ENCODE measurements at places on chromosomes 2 and 18.

DNA sequence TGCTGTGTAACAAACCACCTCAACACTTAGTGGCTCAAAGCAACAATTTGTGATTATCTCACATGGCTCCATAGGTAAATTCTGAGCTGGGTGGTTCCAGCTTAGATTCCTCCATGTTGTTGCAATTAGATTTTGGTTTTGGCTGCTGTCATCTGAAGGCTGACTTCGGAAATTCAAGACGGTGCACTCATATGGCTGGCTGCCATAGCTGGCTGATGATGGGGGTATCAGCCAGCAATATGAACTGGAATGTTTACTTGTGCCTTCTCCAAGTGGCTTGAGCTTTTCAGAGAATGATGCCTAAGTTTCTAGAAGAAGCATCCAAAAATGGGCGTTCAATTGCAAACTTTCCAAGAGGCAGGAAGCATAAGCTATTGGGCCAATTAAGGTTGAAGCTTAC lies 213.1 kb downstream of the GCA start:
- no peak for DNase-seq

DNA sequence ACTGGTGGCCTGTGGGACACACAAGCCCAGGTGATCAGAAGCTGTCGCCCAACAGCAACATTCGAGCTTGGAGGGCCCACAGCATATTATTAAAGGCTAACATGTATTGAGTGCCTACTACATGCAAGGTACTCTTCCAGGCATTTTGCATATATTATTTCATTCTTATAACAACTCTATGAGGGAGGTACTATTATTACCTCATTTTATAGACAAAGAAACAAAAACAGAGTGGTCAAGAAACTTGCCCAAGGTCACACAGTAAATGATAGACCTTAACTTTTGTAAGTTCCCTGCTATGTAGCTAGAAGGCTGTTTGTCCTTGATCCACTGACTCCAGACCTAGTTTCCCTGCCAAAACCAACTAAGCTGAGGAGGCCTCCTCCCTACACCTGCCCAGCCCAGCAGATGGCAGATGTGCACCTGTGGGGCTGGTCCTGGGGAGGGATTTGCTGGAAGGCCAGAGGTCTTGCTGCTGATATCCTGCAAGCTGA lies 35.7 kb downstream of the KANSL3 start:
- no peak for DNase-seq

DNA sequence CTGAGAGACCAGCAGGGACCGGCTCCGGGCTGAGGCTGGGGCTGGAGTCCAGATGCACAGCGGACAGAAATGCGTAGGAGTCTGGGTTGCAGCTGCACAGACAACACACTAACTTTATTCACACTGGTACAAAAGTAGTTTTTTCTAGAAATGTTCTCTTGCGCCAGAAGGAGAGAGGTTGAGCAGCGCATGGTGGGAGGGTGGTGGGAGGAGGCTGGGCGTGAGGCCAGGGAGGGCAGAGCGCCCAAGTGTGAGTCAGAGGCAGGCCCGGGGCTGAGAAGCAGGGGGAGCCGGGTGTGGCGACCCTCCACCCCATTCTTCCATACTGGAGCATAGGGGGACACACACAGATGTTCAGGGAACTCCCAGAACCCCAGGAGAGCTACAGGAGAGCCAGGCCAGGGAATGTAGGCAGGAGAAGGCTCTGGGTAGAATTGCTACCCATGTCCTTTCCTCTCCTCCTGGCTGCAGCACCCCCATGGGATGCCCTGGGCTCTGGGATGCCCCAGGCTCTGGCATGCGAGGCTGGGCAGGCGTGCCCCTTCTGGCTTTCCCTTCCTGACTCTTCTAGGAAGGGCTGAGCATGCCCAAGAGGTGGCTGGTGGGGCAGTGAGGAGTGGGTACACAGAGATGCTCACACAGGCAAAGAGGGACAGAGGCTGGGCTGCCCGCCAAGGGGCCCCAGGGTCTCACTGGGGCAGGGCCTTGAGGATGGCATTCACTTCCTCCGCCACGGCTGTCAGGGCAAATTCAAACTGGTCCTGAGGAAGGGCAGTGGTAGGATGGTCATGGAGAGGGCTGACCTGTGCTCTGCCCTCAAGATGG lies 10.6 kb downstream of the DNAJB2 start:
- no peak for DNase-seq

- DNase-seq, result no peak
These were observed 1631.3 kb downstream of the DPP10 start for GRCh38 chr2:116073731-116074130.

DNA sequence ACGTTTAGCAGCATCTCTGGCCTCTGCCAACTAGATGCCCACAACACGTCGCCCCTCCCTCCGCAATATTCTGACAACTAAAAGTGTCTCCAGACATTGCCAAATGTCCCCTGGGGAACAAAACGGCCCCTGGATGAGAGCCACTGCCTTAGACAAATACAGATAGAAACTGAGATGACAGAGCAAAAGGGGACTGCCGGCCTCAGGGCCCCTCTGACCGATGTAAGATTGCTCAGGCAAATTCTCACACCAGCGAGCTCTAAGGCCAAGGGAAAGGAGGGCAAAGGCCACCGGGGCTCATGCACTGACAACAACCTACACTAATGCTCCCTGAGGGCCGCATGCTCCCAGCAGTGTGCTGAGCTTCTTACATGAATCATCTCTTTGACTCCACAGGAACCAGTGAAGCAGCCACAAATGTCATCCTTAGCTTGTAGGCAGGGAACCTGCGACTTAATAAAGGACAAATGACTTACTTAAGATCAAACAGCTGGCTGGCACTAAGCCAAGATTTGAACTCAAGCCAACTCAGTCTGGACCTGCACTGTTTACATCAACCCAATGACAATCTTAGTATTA lies 228.5 kb downstream of the TTC32 start:
- no peak for DNase-seq

- no peak for DNase-seq
These were observed 941 bp downstream of the SKOR2 start for GRCh38 chr18:47250391-47251046.

DNA sequence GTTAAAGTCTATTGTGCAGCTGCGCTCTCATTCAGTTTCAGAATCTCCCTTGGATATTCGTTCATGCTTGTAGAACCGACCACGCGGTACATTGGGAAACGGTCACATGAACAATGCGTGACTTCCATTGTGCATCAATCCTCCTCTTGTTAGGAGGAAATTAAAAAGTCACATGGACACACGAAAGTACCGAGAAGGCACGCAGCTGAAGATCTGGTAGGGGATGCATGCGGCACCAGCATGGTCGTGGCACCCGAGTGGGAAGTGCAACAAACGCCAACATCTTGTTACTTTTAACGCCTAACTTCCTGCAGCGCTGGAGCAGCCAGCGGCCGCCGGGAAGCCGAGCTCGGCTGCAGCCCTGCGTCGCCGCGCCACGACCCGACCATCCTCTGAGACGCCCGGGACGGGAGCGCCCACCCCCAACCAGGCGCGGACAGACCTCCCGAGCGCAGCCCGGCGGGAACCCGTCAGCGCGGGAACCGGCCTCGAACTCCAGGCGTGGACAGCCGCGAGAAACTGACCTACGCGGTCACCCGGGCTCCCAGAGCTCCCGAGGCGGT lies 412 bp downstream of the OSBPL1A start:
- peak; percentile 59 for DNase-seq

DNA sequence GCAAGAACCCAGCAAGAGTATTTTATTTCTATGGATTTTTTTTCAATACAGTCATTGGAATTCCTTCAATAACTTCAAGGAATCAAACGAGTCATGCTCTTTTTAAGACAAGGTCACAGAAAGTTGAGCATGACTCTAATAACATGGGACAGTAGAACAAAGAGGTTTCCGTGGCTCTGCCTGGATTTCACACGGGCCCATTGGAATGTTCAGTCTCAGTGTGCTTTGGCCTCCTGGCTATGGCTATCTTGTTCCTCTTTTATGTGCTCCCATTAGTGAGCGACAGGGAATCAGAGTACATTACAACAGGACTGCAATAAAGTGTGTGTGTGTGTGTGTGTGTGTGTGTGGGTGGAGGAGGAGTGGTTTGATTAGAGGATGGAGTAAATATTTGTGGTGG lies 312.4 kb downstream of the DCC start:
- DNase-seq, result no peak

- DNase-seq, result no peak
These were observed 338.7 kb downstream of the HRH4 start for GRCh38 chr18:24799176-24799575.

- DNase-seq, result no peak
These were observed 21.5 kb downstream of the IWS1 start for GRCh38 chr2:127504552-127505430.

GRCh38 chr2:30178618-30179434 lies 32.0 kb downstream of the YPEL5 start:
- no peak for DNase-seq

GRCh38 chr2:176817061-176817565 lies 395.5 kb upstream of the HNRNPA3 start:
- peak; percentile 36 for DNase-seq

GRCh38 chr2:138630164-138630563 lies 128.6 kb downstream of the SPOPL start:
- no peak for DNase-seq

DNA sequence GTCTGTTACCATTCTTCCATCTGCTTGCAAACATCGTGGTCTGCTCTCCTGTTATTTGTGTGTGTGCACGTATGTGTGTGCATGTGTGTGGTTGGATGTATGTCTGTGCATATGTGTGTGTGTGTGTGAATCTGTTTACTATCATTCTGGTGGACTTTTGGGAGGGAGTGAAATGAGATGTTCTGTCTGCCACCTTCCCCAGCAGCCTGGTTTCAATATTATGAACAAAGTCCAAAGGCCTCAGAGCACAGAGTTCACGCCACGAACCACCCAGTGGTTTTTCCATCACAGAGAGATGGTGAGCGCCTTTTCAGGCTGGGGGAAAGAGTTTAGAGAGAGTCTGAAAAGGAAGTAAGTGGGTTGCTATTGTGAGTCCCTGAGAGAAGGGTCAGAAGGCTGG lies 67.1 kb upstream of the YWHAQ start:
- no peak for DNase-seq

- no peak for DNase-seq
These were observed 222.1 kb upstream of the NRP2 start for GRCh38 chr2:205460217-205460616.

- no peak for DNase-seq
These were observed 9.5 kb downstream of the CHPF start for GRCh38 chr2:219533930-219534661.
